ENCODE measurements at places on chromosomes 13 and 19. TPM values are rescaled to one million over a fixed set of nuclear protein-coding genes. Genes with fewer than 3 reads are reported as not detected.

CCDC8 gene
- total RNA-seq, result 26.9 TPM

C3 gene
- 93.5 TPM for total RNA-seq

DPF1 gene
- 2.7 TPM for total RNA-seq

FBN3 gene
- total RNA-seq, result not detected

TEKTIP1 gene
- not detected for total RNA-seq

TSHZ3 gene
- 5.7 TPM for total RNA-seq

GPR4 gene
- not detected for total RNA-seq

COX7A1 gene
- 17.0 TPM for total RNA-seq

QPCTL gene
- 3.3 TPM for total RNA-seq

OVOL3 gene
- not detected for total RNA-seq

WDR88 gene
- total RNA-seq, result not detected

KLF1 gene
- total RNA-seq, result not detected

MAB21L1 gene
- 3.7 TPM for total RNA-seq

FLT1 gene
- 1.3 TPM for total RNA-seq

MEGF8 gene
- total RNA-seq, result 20.0 TPM

CD70 gene
- 0.09 TPM for total RNA-seq

FBXO17 gene
- 22.9 TPM for total RNA-seq

ABCC4 gene
- total RNA-seq, result 20.4 TPM

TMEM259 gene
- total RNA-seq, result 44.7 TPM

CLC gene
- not detected for total RNA-seq

FGF22 gene
- not detected for total RNA-seq

ANGPTL8 gene
- total RNA-seq, result not detected

CYP2A6 gene
- not detected for total RNA-seq

OR10H1 gene
- not detected for total RNA-seq

KLK2 gene
- total RNA-seq, result not detected

ZNF304 gene
- total RNA-seq, result 9.7 TPM

HCST gene
- 0.81 TPM for total RNA-seq

IGFL1 gene
- total RNA-seq, result not detected

C19orf67 gene
- 0.27 TPM for total RNA-seq

STOML3 gene
- total RNA-seq, result not detected

SYT5 gene
- 0.45 TPM for total RNA-seq

NAPSA gene
- not detected for total RNA-seq

SBK3 gene
- 0.25 TPM for total RNA-seq

RUBCNL gene
- total RNA-seq, result 0.16 TPM

EXOC3L2 gene
- total RNA-seq, result under 0.01 TPM

PSG7 gene
- total RNA-seq, result not detected

PLIN4 gene
- total RNA-seq, result 0.90 TPM

STXBP2 gene
- total RNA-seq, result 0.90 TPM

PRKCSH gene
- 115 TPM for total RNA-seq

NALCN gene
- total RNA-seq, result 3.1 TPM

KIR2DL3 gene
- total RNA-seq, result not detected

ZNF382 gene
- 4.6 TPM for total RNA-seq

JSRP1 gene
- total RNA-seq, result 0.27 TPM

ZNF773 gene
- 15.6 TPM for total RNA-seq

TNFSF13B gene
- total RNA-seq, result 5.6 TPM

TMC4 gene
- total RNA-seq, result 0.27 TPM

HDGFL2 gene
- 69.4 TPM for total RNA-seq

DHPS gene
- 38.3 TPM for total RNA-seq

MADCAM1 gene
- total RNA-seq, result 0.16 TPM

TMEM161A gene
- 9.3 TPM for total RNA-seq

MEIOSIN gene
- not detected for total RNA-seq

Data from fibroblast of the aortic adventitia (primary cell).